Fibroblast of skin of left quadriceps (primary cell): ENCODE measurements at places on chromosomes 6 and 20.

DNA sequence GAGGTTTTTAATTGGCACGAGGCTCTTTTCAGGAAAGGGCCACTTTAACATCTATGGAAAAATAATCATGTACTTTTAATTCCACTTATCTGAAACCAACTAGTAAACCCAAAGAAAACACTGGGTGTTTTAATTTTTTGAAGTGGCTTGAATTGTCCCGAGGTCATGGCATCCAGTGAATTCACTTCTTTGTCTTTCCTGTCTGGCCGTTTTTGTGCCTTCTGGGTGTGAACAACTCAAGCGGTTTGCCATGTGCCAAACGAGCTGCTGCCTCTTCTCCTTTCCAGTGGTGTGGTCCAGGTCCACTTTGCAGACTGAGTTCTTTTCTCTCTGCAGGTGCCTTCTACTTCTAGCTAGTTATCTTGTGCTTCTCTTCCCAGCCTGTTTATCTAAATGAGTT is 117.5 kb downstream of the PLCB4 start:
- DNase-seq, result no peak

DNA sequence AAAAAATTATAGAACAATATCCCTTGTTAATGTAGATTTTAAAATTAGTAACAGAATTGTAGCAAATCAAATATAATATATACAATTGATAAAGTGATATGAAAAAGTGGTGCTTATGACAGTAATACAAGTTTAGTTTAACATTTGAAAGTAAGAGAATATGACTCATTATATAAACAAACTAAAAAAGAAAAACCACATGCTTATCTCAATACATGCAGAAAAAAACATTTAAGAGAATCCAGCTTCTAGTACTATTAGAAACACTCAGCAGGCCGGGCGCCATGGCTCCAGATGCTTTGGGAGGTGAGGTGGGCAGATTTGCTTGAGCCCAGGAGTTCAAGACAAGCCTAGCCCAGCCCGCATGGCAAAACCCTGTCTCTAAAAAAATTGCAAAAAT is 60.7 kb upstream of the LAMA2 start:
- no peak for DNase-seq

DNA sequence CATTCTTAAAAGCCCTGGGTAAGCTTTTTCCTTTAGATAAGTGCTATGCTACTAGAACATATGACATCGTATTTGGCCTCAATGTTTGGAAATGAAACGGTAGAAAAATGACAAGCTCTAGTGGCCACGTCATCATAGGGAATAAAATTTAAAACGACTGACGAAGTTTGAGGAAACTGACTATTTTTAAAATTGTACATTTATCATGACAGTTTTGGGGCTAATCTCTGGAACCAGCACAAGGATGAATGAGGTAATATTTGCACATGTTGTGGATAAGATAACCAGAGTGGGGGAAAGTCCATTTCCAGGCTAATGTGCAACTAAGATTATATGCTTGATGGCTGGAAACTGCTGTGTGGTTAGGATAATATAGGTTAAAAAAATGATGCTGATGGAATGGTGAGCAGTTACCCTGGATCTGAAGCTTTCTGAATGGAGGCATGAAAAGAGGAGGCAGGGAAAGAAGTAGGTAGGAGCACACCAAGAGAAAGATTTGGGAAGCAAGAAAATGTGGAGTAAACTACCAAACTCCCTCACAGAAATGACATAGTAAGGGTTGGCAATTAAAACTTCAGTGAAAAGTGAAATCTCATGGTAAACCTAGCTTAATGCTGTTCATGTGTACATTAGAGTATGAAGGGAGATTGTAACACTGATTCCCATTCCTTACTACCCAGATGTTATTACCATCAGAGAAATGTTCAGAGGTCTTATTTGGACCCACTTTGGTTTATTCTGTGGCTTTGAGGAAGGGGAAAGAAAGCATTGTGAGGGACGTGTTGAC is 42.7 kb upstream of the CEP162 start:
- no peak for DNase-seq

DNA sequence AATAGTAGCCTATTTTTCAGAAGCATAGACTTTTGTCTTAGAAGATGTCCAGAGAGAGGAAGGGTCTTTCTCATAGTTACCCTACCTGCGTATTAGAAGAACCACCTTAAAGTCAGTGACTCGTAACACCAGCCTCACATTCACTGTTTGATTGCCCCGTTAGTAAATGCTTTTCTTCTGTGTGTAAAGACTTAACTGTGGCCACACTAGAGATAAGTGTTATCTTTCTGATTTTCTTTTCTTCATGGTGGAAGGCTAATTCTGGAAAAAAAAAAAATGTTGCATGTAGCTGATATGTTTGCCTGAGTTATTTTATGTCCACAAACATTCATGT is 83.9 kb downstream of the SAMD3 start:
- DNase-seq, result no peak

GRCh38 chr6:90730151-90730673 is 143.3 kb upstream of the MAP3K7 start:
- no peak for DNase-seq

- no peak for DNase-seq
These were observed 96.2 kb upstream of the FOXO3 start for GRCh38 chr6:108464418-108465097.

- no peak for DNase-seq
These were observed 24.9 kb downstream of the SASH1 start for GRCh38 chr6:148367411-148368024.

- DNase-seq, result no peak
These were observed 12.8 kb upstream of the BPI start for GRCh38 chr20:38290829-38291814.

DNA sequence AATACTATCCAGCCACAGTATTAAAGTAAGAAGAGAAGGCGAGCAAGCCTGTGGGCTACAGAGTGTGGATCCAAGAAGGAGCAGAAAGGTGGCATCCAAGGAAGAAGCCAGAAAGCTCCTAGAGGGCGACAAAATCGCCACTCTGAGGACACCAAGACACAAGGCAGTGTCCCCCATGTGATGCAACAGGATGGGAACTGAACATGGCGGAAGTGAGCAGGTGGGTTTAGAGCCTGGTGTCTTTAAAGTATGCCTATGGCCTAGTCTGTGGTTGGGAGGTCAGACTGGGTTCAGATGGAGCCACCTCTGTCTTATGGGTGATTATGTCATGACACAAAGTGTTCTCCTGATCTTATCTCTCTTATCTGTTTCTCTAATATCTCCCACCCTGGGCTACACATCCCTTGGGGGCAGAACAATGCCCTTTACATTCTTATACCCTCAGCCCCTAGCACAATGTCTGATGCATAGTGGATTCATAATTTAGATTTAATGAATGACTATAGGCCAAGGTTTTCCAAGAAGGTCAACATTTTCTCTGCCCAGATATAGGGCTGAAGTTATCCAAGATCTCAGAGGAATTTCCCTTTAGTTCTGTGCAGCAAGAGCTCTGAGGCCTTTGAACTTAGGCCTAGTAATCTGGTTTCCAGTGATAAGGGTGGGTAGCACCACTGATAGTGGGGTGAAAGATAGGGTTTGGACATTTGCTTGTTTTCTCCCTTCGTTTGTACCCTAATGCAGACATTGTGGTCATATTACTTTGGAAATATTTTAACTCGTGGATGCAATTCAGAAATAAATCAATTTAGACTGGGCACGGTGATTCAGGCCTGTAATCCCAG is 167.3 kb upstream of the AKIRIN2 start:
- DNase-seq, result no peak

- no peak for DNase-seq
These were observed 1.4 kb downstream of the SAMD5 start for GRCh38 chr6:147509891-147510290.

DNA sequence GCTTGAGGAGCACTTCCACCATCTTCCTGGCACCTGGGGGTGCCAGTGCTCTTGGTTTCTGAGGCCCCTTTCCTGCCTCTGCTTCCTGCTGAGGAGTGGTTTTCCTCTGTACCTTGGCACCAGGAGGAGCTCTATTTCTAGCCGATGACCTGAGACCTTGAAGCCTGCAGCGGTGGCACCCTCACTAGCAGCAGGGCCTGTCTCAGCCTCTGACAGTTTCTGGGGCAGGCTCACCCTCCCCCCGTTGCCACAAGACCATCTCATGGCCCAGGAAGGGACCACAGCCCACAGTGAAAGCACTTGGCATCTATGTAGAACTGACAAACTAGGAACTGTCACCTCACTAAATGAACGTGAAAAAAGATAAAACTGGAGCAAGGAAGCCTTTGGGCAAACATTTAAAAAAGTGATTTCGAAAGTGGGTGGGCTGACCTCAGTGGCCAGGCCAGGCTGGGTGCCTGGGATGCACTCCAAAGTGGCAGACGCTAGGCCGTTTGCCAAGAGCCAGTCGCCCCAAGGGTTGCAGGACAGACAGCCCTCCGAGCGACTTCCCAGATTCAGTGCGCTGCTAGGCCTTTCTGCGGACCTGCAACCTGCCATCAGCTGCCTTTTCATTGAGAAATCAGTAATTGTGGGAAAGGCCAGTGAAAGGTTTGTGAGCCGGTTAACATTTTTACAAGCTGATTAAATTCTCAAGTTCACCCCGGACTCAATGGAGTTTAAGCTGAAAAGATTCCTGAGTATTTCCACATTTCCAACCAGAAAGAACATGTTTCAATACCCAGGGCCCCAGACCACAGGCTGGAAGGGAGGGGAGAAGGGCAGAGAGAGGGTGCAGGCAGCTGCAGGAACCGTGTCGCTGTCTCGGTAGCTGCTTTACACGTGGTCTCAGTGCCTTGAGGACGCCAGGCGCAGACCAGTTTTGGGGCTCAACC is 303.7 kb downstream of the ESR1 start:
- no peak for DNase-seq

DNA sequence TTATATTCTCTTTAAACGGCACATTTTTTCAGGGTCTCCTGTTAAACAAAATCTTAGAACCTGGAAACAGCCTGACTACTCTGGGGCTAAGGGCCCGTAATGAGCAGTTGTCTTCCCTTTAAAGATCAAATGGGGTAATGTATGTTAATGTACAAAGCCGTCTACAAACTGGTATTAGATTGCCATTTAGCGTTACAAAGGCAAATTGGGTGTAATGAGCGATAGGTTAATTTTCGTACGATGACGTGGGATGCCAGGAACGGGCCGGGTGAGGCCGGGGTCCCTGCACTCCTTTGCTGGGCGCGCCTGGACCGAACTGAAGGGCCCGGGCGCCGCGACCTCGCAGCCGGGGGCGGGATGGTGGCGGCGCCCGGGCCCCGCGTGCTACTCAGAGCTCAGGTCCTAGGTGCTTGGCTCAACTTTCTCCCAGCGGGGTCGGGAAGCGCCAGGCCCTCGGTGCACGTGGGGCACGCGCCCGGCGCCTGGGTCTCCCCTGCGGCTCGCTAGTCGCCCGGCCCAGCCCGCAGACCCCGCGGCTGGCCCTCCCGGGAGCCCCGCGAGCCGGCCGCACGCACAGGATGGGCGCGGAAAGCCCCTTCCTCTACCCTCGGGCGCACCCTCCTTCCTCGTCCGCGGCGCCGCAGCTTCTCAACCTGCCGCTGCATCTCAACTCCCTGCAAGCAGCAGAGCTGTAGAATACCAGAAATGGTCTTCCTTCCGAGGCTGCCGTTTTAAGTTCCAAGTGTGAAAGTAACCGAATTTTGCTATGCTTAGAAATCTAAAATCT is 5.9 kb downstream of the NKX2-4 start:
- no peak for DNase-seq

DNA sequence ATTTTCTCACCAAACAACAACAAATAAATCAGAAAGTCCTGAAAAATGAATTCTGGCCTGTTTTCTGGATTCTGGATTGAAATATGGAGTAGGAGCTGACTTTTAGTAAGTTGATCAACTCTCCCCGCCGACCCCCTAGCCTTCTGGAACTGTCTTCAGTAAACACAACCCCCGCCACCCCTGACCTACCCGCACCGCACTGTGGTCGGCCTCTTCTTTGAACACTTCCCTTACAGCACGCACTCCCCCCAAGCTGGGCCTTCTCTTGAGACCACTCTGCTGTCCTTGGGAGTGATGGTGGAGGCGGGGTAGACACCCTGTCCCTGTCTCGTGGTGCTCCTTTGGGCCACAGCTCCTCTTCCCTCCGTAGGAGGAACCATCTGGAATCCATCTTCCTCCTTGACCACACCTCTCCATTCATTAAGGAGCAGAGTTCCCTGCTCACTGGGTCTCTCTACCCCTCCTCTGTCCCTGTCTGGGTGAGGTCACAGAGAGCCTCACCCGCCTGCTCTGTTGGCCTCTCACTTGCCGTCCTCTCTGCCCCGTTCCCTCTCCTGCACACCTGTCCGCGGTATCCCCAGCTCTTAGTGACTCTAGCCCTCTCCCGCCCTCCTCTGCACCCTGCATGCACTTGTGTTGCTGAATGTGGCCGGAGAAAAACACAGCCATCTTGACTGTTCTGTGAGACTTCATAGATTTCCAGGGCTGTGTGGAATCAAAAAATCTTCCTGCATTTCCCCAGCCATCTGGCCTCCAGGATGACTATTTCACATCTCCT is 19.1 kb downstream of the SYNJ2 start:
- no peak for DNase-seq

DNA sequence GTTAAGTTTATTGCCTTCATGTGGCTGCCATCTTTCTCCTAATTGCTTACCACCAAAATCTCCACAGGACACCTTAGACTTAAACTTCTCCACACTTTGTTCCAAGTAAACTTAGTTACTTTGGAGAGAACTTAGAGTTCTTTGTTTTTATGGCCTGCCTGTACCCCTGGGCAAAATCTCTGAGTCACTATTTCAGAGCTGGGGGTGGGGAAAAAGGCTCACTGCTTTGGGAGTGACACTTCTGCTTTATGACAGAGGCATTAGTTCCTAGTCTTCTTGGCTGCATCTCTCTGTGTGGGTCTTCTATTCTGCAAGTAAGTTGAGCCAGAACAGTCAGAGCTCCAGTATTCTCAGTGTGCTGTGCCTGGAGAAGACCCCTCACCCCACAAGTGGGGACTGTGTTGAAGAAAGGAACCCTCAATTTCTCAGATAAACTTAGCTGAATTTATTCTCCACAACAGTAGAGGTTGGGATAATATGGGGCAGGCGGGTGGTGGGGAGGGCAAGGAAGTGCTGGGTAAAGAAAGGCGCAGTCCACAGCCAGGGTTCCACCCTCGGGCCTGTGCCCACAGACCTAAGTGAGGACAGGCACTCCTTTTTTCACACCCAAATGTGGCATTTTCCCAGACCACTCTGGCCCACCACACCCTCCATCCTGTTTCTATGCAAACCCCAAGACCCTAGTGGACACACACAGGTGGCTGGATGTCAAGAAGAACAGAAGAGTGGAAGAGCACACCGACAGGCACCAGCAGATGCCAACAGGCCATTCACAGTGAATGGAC is 636.6 kb upstream of the MAN1A1 start:
- DNase-seq, result no peak

DNA sequence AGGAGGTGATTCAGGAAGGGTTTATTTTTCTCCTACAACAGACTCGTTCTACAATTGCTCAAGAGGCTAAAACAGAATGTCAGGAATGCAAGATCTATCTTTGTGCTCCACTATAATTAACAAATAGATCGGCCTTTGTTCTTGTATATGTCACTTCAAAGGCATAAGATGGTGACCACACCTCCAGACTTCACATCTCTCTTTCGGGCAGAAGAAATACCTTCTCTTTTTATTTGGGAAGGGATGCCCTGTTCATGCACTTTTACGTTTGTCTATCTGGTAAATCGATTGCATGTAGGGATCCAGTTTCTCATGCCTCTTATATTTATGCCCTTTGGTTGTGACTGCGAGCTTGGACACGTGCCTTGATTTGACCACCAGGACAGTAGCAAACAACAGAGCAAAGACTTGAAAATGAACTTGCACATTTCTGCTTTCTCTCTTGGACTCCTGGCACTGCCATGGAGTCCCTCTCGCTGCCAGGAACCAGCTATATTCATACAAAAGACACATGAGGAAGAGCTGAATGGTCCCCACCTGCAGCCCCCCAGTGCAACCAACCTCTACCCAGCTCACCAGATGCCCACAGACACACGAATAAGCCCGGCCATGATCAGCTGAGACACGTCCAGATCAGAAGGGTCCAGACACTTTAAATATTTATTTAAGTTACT is 219.8 kb upstream of the STXBP5 start:
- DNase-seq, result no peak

GRCh38 chr6:110520992-110521543 is 44.7 kb upstream of the SLC22A16 start:
- DNase-seq, result no peak
